ENCODE measurements at places on chromosomes 3 and 15. TPM values are rescaled to one million over a fixed set of nuclear protein-coding genes. Genes with fewer than 3 reads are reported as not detected.

- DNase-seq, result no peak
Measured at GRCh38 chr3:127132876-127133275, 60.1 kb upstream of the PRR23E start.

DNA sequence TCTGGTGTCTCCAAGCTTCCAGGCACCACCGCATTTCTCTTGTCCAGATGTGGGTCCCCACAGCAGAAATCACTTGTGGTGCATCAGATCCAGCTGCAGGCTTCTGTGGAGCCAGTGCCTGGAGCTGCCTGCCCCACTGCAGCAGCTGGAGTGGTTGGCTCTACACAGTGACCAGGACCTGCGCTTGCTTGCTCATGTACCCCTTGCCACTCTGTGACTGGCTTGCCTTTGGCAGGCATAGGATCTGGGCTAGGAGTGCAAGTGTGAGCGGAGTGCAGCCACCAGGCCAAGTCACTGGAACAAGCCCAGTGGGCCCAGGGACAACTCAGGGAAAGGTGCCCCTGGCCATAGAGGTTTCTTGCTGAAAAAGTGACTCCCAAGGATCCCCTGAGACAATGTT is 1400.0 kb upstream of the ALCAM start:
- no peak for DNase-seq

GRCh38 chr3:133330065-133330464 is 69.8 kb upstream of the BFSP2 start:
- peak; percentile 43 for DNase-seq

- DNase-seq, result peak; percentile 74
Measured at GRCh38 chr3:39291903-39292329, 12.1 kb upstream of the CX3CR1 start.

IL17RE gene
- 11.4 TPM for total RNA-seq

GRCh38 chr15:75801859-75802593 is 41.2 kb upstream of the UBE2Q2 start:
- peak; percentile 93 for DNase-seq

GRCh38 chr3:155712008-155712407 is 32.9 kb downstream of the PLCH1 start:
- no peak for DNase-seq

- peak; percentile 53 for DNase-seq
Measured at GRCh38 chr15:32669896-32670611, 28.5 kb downstream of the SCG5 start.

CDV3 gene
- total RNA-seq, result 160 TPM

DNA sequence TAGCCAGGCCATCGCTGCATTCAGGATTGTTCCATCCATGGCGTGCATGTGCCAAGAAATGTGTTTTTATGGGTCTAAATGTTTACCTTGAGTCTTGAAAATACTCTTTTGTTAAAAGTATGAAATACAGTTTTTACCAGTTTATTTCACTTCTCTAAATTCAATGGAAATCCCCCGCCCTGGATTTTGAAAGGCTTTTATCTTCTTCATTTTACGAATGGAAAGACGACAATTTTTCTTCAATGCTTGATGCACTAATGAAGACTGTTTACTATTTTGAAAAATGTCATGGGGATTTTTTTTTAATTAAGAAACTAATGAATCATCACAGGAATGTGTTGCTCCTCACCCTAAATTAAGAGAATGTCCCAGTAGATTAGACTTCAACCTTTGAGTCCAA is 83.5 kb downstream of the FAM81A start:
- DNase-seq, result no peak

- no peak for DNase-seq
Measured at GRCh38 chr3:21879184-21879886, 128.3 kb upstream of the ZNF385D start.

GRCh38 chr15:64687688-64688087 is 87.7 kb downstream of the RBPMS2 start:
- no peak for DNase-seq

- DNase-seq, result peak; percentile 72
Measured at GRCh38 chr3:195885036-195885891, 23.1 kb downstream of the TNK2 start.

IL12A gene
- 35.9 TPM for total RNA-seq

GRCh38 chr15:76932135-76932966 is 802 bp downstream of the RCN2 start:
- DNase-seq, result no peak

Measured in stomach (tissue), 19 donors.